ENCODE measurements at places on chromosomes 1 and 21. TPM values are rescaled to one million over a fixed set of nuclear protein-coding genes. Genes with fewer than 3 reads are reported as not detected.

NUP210L gene
- 0.17 TPM for total RNA-seq

TRNP1 gene
- total RNA-seq, result 1.7 TPM

OR2T2 gene
- total RNA-seq, result not detected

FLAD1 gene
- total RNA-seq, result 18.6 TPM

MATN1 gene
- total RNA-seq, result not detected

DCST2 gene
- 0.11 TPM for total RNA-seq

LTN1 gene
- total RNA-seq, result 19.8 TPM

MMEL1 gene
- total RNA-seq, result 2.3 TPM

S100A6 gene
- total RNA-seq, result 706 TPM

TRABD2B gene
- not detected for total RNA-seq

RXFP4 gene
- not detected for total RNA-seq

OR2T3 gene
- total RNA-seq, result not detected

PSEN2 gene
- total RNA-seq, result 60.3 TPM

IL10 gene
- total RNA-seq, result not detected

NFYC gene
- 17.5 TPM for total RNA-seq

FTCD gene
- total RNA-seq, result not detected

NAV1 gene
- total RNA-seq, result 4.2 TPM

FAM78B gene
- total RNA-seq, result 0.52 TPM

APH1A gene
- total RNA-seq, result 146 TPM

Data from dermis lymphatic vessel endothelial cell (primary cell).